Stimulated activated CD8-positive, alpha-beta memory T cell treated with anti-CD3 and anti-CD28 coated beads, Interleukin-15, amount 100 ng/mL, for 4 hours (primary cell): ENCODE measurements at places on chromosomes 13 and 19.

GRCh38 chr13:53788286-53788685, 759.7 kb downstream of the OLFM4 start:
- DNase-seq, result no peak

DNA sequence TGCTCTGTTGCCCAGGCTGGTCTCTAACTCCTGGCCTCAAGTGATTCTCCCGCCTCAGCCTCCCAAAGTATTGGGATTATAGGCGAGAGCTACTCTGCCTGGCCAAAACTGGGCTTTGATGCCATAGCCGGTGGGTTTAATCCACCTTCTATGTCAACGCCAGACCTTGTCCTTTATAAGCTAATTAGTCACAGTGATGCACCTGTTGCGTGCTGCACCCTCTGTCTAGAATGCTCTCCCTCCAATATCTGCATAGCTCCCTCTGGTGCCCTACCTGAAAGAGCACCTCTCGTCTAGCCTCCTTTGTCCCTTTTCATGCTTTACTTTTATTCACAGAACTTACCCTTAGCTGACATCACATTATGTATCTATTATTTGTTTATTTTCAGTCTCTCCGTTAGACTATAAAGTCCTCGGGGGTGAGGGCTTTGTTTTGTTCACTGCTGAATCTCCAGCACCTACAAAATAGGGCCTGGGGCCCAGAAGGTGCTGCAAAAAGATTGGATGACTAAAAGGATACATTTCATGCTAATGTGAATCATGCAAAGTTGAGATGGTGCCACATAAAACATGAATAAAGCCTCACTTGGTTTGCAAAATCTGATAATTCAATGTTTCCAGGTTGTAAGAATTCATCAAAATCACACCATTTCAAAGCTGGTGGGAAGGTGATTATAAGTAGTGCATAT, 148.1 kb downstream of the USP12 start:
- no peak for DNase-seq

DNA sequence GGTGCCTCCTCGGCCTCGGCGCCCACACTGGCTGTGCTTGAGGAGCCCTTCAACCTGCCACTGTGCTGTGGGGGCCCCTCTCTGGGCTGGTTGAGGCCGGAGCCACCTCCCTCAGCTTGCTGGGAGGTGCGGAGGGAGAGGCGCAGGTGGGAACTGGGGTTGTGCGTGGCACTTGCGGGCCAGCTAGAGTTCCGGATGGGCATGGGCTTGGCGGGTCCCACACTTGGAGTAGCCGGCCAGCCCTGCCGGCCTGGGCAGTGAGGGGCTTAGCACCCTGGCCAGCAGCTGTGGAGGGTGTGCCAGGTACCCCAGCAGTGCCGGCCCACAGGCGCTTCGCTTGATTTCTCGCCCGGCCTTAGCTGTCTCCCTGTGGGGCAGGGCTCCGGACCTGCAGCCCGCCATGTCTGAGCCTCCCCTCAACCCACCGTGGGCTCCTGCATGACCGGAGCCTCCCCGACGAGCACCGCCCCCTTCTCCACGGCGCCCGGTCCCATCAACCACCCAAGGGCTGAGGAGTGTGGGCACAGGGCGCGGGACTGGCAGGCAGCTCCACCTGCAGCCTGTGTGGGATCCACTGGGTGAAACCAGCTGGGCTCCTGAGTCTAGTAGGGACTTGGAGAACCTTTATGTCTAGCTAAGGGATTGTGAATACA, 723.8 kb downstream of the DIAPH3 start:
- no peak for DNase-seq

- DNase-seq, result no peak
Observed at GRCh38 chr19:35144600-35145436, 1.8 kb downstream of the FXYD7 start.

DNA sequence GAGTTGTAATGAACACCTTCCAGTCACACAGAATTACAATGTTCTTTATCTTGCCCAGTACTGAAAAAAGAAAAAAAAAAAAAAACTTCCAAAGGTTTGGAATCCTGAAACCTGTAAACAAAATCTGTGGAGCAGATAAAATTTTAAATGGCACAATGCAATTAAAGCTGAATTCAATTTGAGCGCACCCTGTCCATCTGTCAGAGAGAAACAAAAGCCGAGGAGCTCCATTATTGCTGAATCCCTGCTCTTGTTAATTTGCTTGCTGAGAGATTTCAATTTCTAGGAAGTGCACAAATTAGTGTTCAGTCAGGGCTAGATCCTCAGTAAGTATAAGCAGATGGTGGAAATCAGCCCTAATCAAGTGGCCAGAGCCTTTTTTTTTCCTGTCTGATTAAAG, 65.2 kb downstream of the DACH1 start:
- DNase-seq, result no peak
